ENCODE measurements at places on chromosomes 12 and 14.

DNA sequence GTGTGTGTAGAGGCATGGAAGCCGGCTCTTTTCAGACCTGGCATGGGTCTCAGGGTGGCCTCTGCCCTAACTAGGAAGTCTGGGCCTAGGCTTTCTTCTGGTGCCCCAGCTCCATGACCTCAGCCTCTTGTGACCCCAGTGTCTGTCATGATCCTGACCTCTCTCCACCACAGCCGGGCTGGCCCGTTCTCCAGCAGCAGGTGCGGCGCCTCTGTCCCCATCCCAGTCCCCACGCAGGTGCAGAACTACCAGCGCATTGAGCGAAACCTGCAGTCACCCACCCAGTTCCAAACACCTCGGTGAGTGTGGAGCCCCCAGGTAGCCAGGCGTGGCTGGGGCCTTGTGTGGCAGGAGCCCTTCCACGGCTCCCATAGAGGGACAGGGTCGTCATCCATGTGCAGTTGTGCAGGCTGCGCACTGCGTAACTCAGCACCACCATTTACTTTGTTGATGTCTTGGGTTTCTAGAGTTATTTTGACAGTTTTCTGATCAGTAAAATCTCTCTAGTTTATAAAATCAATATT is 14.8 kb upstream of the PUS1 start:
- DNase-seq = no peak

DNA sequence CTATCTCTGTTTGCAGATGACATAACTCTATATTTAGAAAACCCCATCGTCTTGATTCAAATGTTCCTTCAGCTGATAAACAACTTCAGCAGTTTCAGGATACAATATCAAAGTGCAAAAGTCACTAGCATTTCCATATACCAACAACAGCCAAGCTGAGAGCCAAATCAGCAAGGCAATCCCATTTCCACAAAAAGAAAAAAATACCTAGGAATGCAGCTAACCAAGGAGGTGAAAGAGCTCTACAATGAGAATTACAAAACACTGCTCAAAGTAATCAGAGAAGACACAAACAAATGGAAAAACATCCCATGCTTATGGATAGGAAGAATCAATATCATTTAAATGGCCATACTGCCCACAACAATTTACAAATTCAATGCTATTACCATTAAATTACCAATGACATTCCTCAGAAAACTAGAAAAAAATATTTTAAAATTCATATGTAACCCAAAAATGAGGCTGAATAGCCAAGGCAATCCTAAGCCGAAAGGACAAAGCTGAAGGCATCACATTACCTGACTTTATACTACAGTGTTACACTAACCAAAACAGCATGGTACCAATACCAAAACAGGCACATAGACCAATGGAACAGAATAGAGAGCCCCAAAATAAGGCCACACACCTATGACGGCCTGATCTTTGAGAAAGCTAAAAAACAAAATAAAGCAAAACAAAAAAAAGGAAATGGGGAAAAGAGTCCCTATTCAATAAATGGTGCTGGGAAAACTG is 901.7 kb downstream of the LRFN5 start:
- no peak for DNase-seq

GRCh38 chr12:2944401-2945047 is 14.7 kb upstream of the TEAD4 start:
- DNase-seq = no peak

- DNase-seq = no peak
These were observed 214.8 kb downstream of the MED13L start for GRCh38 chr12:116062698-116063097.

- DNase-seq = no peak
These were observed at the start of gene C1R for GRCh38 chr12:7092229-7092985. Gene C1R, minus strand, starts transcription at chr12:7092445. Its CDS starts 57 bp downstream, at chr12:7092388.

DNA sequence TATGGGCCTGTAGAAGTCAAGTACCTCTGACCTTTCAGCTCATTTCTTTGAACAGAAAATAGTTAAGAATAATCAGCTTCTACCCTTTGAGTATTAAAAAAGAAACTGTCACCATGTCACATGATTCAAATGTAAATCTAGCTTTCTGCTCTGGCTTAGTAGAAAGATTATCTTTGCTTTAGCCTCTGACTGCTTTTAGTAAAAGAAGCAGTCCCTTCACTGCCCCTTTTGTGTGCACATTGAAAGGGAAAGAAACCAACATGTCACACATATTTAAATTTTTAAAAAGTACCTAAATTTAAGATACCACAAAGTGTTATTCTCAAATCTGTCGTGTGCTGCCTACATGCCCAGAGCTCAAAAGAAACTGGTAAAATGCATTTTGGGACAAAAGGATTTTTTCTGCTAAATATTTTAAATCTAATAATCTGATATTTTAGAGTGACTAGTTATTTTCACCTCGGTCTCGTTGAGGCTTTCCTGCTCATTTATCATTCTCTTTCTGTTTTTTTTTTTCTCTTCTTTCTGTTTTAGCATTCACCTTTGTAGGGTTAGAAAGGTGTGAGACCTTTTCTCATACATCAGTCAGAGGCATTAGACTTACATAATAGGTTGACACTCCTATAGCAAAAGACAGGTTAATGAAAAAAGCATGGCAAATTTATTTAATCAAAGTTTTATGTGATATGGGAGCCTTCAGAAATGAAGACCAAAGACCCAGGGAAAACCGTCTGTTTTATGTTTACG is 41.3 kb downstream of the SLC16A7 start:
- no peak for DNase-seq
